ENCODE measurements at places on chromosomes 3 and 15.

- DNase-seq = no peak
These were observed 31.4 kb downstream of the DIPK2A start for GRCh38 chr3:144003051-144003450.

- DNase-seq = no peak
These were observed 52.4 kb downstream of the ONECUT1 start for GRCh38 chr15:52737720-52738119.

DNA sequence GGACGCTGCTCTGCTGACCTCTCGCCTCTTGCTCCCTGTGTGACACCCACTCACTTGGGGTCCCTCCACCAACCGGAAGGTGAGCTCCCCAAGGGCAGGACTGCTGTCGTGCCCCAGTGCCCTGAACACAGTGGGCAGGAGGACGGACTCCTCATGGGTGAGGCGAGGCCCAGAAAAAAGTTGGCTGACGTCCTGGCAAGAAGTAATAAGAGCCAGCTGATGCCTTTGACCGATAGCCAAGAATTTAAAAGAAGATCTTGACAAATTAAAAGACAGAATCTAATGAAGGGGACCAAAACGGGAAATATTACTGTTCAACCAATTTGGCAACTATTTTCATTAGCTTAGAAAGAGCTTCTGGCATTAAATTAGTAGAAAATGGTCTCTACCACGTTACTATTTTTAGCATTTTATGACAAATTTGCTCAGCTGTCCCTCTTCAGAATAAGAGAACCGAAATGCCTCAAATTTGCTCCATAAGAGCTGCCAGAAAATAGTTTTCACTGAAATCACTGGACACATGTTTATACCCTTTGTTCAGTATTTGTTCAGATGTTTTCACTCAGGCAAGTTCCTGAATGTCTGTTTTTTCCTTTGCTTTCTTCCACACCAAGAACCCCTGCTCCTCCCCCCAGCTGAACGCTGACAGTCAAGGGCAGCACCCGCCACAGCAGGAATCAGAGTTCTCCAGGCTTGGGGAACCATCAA lies 60.5 kb downstream of the XXYLT1 start:
- no peak for DNase-seq

DNA sequence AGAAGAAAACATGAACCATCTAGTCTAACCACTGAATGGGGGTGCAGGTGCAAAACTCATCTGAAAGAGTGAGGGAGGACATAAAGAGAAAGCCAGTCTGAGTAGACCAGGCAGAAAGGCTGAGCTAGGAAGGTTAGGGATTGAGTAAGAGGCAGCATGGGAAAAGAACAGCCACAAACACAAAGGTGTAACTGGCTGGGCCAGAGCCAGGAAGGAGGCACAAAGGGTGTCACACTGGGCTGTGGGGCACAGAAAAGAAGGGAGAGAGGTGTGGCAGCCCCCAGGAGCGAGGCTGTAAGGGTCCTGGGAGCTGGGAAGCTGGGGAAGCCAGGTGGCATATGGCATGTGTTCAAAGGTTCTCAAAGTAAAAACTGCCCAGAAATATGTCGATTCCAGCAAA lies 18.7 kb downstream of the IGSF11 start:
- DNase-seq = no peak

- no peak for DNase-seq
These were observed 293.2 kb downstream of the FOXP1 start for GRCh38 chr3:71290301-71290700.

GRCh38 chr3:30970183-30970582 lies 75.7 kb upstream of the GADL1 start:
- peak; percentile 3 for DNase-seq

DNA sequence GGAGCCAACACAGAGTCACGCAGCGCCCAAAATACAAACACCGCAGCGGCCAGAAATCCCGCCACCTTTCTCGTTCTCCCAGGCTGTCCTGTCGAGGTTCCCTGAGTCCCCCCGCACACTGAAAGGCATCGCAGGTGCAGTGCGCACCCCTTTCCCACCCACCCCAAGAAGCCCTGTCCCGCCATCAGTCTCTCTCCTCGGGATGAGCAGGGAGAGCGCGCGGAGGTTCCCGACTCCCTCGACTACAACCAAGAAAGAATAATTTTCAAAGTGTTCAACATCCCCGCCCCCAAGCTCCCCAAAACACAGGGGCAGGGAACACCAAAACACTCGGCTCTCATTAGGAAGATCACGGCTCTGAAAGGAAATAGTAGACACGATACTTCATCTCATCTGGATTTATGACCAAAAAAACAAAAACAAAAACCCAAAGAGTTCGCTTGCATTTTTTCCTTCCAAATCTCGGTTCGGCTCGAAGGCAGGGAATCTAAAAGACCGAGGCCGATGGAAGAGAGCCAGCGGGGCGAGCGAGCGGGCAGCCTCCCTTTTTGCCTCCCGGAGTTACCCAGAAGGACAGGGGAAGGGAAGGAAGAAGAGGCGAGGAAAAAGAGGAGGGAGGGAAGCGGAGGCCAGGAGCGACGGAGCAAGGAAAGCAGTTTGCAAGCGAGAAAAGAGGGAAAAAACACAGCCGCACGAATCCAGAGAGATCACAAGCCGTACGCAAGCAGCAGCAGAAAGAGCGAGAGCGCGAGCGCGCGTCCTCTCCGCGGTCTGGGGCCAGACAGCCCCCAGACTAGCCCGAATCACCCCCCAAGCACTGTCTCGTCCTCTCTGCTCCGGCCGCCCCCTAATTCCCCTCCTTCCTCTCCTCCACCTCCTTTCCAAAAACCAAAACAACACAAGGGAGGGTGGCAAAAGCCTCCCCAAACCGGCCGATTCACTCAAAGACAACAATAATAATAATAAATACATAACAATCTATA lies 808 bp downstream of the BCL6 start:
- peak; percentile 29 for DNase-seq

GRCh38 chr3:1766384-1766783 lies 332.3 kb upstream of the CNTN4 start:
- no peak for DNase-seq

DNA sequence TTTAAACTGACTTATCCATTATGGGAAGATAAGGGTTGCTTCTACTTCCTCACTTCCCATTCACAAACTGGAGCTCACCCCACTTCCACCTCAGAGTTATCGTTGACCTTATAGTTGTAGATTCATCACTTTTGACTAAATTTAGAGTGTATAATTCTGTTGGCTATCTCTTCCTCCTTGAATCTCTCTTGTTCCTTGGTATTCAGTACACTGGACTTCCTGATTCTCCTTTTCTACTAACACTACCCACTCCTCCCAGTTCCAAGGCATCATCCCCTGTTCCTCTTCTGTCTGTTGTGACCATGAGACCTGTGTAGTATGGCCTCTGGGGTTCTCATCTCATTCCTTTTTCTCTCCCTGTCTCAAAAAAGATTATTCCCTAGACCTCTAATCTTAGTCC lies 5.9 kb upstream of the GPR87 start:
- DNase-seq = no peak

DNA sequence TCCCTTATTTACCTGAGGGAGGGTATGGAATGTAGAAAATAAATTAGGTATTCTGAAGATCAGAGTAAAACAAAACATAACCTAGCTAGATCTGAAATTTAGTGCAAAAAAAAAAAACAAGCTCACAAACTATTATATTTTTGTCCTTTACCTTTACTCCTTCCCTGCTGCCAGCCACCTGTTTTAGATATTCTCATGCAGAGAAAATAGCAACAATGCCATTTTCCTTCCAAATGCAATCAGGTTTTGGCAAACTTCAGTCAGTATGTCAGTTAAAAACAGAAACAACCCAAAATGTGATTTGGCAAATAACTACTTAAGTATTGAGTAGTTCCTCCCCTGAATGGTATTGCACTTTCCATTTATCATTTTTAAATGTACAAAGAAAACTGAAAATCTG lies 35.8 kb downstream of the PEAK1 start:
- no peak for DNase-seq

- DNase-seq = no peak
These were observed 17.0 kb downstream of the HRG start for GRCh38 chr3:186682812-186683211.

- DNase-seq = no peak
These were observed 29.7 kb upstream of the USP50 start for GRCh38 chr15:50576166-50576565.

GRCh38 chr3:195892105-195893043 lies 16.0 kb downstream of the TNK2 start:
- DNase-seq = no peak
